Stimulated activated CD8-positive, alpha-beta memory T cell treated with anti-CD3 and anti-CD28 coated beads, Interleukin-15, amount 100 ng/mL, for 24 hours (primary cell): ENCODE measurements at places on chromosomes 3 and 15.

DNA sequence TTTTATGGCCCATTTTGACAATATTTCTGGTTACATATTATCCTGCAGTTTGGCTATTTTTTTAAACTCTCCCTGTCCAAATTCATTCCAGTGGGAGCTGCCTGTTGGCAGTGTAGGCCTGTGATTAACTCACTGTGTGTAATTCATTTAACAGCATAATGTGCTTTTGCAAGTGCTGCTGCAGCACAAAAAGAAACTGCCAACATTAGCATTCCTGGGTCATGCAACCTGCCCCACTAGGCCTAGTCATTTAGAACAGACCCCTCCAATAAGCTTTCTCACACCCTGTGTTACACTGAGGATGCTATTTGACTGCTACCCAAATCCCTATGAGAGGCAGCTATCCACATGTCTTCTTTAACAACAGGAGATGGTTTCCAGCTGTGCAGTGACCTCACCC, 251.2 kb upstream of the UBE2E2 start:
- DNase-seq, result no peak

GRCh38 chr3:87437765-87438164, 161.4 kb upstream of the POU1F1 start:
- no peak for DNase-seq

- DNase-seq, result no peak
Observed at GRCh38 chr3:192905980-192906678, 11.5 kb downstream of the MB21D2 start.

DNA sequence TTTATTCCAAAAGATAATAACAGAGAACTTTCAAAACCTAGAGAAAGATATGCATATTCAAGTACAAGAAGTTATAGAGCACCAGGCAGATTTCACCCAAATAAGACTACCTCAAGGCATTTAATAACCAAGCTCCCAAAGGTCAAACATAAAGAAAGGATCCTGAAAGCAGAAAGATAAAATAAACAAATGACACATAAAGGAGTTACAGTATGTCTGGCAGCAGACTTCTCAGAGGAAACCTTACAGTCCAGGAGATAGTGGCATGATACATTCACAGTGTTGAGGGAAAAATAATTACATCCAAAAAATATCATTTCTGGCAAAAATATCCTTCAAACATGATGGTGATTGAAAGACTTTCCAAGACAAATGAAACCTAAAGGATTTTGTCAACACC, 185.8 kb upstream of the POU1F1 start:
- no peak for DNase-seq

DNA sequence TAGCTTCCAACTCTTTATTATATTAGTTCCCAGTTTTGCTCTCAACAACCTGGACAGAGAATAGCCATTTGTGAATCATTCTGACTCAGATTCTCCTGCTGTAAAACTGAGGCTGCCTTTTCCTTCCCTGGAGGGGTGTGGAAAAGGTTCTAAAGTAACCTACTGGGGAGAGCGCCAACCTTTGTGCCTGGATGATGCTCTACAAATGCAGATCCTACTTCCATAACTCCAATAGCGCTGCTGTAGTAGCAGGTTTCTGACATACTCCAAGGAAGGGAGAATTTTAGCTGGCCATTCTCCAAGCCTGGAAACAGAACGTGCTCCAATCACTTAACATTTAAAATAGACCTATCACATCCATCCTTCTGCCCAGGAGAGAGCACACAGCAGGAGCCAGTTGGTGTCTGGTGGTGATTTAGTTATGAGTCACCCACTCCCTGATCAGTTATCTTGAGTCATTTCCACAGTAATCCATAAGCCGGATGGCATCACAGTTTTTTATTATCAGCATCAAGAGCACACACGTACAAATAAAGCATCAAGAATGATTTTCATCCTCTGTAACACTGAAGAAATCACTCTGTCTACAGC, 38.3 kb downstream of the MYH15 start:
- no peak for DNase-seq

- no peak for DNase-seq
Observed at GRCh38 chr3:118782755-118783202, 251.9 kb downstream of the IGSF11 start.

DNA sequence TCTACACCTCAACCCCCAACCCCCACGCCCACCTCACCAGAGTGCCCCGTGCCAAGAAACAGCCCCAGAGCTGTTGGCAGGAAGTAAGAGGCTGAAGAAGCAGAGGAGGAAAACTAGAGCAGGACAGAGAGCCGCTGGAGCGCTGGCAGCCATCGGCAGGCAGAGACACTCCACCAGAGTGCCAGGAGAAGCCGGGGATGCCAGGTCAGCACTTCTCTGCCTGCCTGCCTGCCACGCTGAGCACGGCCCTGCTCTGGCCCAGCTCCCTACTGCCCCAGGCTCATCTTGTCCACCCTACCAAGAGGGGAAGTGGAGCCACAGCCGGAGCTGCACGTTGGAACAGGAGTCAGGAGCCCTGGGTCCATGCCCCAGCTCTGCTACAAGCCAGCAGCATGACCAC, 29.7 kb downstream of the CACNA2D2 start:
- DNase-seq, result no peak

DNA sequence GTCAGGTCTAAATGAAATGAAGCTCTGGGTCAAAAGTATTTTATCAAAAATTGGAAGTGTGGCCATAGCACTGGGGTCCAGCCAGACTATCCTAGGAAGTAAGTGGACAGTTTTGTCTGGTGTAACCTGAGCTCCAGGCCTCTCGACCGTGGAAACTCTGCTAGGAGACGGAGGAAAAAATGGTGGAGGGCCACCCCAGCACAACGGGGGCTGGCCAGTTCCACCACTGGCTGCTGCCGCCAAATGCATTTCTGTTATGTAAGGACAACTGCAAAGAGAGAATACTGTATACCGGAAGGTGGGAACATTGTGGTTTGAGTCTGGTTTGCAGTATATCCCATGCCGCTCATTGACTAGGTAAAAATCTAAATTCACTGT, 235.7 kb downstream of the GREM1 start:
- DNase-seq, result no peak

- DNase-seq, result no peak
Observed at GRCh38 chr15:96064351-96064756, 266.1 kb upstream of the NR2F2 start.

DNA sequence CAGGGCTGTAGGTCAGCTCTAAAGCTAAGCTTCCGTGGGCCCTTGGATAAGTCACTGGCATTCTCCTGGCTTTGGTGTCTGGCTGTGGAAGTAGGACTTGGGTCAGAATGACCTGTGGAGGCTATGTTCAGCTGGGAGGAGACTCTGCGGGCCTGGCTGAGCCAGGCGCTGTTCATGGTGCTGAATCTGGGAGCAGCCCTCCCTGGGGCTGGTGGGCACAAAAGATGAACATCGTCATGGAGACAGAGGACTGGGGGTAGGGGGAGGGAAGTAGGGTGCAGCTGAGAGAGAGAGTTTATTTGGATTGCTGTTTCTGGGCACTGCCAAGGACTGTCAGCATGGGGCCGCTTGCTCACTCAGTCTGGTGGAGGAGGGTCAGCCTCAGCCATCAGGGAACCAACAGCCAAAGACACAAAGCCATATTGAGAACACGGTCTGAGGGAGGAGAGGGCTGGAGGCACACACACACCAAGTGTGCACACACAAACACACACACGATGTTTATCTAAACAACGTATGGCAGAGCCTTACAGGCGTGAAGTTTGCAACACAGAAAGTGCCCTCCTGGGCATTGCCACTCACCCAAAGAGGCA, 120.7 kb upstream of the LINGO1 start:
- DNase-seq, result no peak

- no peak for DNase-seq
Observed at GRCh38 chr3:21795152-21795837, 44.3 kb upstream of the ZNF385D start.

GRCh38 chr3:70570584-70570983, 258.1 kb upstream of the MDFIC2 start:
- DNase-seq, result no peak
